ENCODE measurements at places on chromosomes 5 and 9.

DNA sequence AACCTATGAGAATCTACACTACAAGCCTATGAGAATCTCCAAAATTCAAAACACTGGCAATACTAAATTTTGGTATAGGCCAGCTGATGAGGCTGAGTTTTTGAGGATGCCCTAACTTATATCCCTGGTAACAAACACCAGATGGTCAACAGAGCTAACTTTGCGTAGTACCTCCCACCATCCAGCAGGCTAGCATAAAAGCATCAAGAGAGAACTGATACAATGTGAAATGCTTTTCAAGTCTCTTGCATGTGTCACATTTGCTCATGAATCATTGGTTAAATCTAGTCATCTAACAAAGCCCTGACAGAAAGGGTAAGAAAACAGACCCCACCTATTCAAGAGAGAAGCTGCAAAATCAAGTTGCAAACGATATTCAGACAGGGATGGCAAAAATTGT lies 1609.7 kb upstream of the CDH9 start:
- no peak for DNase-seq

GRCh38 chr5:126577415-126577814 lies 17.6 kb downstream of the ALDH7A1 start:
- no peak for DNase-seq

- DNase-seq = no peak
Measured at GRCh38 chr5:125390326-125390725, 643.9 kb upstream of the ZNF608 start.

DNA sequence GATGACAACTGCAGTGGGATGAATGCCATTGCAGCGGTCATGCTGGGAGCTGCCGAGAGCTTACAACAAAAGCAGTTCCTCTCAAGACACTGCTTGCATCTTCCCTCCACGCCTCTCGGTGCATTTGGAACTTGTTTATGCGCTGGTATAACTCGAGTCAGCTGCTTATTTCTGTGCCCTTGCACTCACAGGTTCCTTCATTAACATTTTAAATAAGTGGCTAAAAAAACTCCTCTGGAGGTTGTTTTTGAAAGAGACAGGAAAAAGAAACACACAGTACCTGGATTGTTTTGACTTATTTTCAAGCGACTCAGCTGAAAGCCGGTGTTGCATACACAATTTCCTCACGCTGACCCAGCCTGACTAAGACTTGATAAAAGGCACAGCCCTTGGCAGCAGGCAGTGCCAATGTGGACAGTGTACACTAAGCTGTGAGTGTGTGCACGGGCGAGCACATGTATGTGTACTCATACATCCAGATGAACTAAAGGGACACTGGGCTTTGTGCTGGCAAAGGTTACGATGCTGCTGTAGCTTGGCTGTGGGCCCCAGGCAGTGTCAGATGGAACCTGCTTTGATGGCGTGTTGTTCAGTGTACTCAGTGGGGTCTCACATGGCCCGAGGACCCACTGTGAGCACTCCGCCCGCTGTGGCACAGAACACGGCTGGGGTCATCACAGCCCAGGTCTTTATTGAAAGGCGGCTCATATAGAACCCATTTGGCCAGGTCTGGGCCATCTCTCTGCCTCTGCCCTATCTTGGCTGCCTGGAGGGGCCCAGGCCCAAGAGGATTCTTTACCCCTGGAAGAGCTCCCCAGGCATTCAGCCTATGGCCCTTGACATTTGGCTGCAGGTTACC lies 92.3 kb downstream of the ANKRD33B start:
- no peak for DNase-seq

DNA sequence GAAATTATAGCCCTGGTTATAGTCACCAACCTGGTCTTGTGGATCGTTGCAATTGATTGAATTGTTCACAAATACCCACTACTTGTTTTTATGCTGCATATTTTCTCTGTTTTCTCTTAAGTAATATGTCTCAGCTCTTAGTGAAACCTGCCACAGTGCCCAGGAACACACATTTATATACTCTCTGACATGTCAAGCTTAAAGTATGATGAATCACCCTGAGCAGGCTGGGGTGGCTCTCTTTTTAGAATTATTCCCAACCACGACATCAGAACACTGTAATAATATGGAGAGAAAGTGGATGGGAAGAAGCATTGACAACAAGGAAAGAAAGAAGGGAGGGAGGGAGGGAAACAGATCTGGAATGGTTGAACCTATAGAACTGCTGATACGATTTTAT lies 72.8 kb upstream of the ZNF608 start:
- no peak for DNase-seq

GRCh38 chr5:72079288-72079687 lies 28.0 kb upstream of the MAP1B start:
- DNase-seq = no peak

DNA sequence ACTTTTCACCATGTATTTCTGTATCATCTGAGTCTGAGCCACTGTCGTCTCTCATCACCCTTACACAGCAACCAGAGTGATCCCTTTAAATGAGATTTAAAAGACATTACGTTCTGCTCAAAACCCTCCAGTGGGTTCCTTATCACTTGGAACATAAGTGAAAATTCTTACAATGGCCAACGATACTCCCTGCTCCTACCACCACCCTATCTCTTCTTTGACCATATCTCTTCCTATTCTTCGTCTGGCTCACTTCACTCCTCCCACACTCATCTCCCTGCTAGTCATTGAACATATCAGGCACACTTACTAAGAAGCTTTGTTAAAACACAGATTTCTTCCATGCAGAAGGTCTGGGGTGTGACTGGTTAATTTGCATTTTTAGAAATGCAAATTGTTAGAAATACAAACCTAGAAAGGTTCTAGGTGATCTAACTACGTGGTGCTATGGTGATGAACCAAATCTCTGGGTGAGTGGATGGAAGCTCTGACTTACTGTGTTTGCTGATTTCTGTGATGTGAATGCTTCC lies 166.6 kb upstream of the CD180 start:
- DNase-seq = no peak

DNA sequence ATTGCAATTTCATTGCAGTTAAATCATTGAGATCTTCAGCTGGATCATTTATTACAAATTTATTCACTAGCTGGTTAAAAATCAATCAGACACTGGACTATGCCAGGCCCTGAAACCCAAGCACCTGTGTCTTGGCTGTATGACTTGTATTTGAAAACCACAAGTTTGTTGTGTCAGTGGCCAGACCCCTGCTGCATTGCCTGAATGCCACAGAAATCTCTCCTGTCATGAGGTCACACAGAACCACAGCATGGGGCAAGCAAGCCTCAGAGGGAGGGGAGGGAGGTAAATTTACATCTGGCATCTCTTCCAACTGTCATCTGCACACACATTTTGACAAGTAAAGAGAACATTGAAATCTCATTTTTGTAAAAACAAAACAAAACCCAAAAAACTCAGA lies 90.0 kb downstream of the ARRDC3 start:
- DNase-seq = no peak

DNA sequence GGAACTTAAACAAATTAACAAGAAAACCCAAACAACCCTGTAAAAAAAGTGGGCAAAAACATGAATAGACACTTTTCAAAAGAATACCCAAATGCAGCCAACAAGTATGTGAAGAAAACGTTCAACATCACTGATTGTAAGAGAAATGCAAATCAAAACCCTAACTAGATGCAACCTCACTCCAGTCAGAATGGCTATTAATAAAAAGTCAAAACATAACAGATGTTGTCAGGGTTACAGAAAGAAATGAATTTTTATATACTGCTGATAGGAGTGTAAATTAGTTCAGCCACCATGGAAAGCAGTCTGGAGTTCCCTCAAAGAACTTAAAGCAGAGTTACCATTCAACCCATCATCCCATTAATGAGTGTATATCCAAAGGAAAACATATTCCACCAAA lies 479.0 kb downstream of the MTRR start:
- DNase-seq = no peak

DNA sequence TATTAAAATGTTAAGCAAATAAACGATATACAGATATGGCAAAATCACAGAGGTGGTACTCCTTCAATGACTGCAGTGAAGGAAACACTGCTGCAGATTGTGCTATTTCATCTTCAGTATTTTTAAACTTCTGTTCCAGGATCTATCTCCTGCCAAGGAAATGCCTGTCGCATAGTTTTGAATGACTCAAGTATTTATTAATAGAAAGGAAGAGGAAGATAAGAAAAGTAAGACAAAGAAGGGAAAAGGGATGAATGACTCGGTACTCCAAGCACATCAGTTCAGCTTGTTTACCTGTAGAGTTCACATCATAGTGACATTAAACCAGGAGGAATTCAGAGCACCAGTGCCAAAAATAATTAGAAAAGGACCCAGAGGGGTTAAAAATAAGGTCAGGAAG lies 5.1 kb upstream of the GPX8 start:
- DNase-seq = no peak

DNA sequence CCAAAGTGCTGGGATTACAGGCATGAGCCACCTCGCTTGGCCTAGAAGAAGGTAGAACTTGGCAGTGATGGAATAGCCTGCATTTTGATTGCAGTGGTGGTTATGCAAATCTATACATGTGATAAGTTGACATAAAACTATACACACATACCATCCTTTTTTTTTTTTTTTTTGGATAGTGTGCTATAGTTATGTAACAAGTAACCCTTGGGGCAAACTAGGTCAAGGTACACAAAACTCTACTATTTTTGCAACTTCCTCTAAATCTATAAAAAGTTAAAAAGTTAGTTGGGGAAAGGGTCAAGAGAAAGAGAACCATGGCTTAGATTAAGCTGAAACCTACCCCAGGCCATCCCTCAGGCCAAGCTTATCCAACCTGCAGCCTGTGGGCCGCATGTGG lies 11.1 kb downstream of the TRIM14 start:
- DNase-seq = no peak

DNA sequence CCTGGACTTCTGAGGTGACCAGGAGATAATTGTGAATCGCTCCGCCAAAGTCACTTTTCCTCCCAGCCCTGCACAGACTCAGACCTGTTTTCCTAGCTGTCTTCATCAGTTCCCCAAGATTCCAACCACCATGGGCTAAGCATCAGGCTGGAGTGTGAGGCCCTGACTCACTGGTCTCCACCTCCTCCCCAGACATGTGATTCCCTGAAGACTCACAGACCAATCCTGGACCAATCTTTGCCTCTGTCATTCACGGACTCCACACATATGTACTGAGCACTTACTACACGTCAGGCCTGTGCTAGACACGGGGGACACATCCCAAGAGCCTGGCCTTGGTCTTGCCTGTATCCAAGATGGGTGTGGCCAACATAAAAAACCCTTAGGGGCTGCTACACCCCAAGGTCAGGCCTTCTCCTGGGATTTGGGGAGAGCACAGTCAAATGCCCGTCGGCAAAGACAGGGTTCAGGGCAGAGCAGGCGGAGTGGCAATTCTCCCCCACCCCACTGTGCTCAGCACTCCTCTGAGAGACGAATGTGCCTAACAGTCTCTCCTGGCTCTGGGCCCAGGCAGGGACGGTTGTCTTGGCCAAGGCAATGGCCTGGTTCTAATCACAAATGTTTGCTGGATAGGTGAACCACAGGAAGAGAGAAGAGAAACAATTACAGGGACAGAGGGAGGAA lies 11.9 kb downstream of the EEIG1 start:
- DNase-seq = no peak

GRCh38 chr5:127602481-127602880 lies 46.4 kb upstream of the CTXN3 start:
- DNase-seq = no peak

GRCh38 chr5:147403651-147404640 lies 105.9 kb downstream of the DPYSL3 start:
- no peak for DNase-seq

DNA sequence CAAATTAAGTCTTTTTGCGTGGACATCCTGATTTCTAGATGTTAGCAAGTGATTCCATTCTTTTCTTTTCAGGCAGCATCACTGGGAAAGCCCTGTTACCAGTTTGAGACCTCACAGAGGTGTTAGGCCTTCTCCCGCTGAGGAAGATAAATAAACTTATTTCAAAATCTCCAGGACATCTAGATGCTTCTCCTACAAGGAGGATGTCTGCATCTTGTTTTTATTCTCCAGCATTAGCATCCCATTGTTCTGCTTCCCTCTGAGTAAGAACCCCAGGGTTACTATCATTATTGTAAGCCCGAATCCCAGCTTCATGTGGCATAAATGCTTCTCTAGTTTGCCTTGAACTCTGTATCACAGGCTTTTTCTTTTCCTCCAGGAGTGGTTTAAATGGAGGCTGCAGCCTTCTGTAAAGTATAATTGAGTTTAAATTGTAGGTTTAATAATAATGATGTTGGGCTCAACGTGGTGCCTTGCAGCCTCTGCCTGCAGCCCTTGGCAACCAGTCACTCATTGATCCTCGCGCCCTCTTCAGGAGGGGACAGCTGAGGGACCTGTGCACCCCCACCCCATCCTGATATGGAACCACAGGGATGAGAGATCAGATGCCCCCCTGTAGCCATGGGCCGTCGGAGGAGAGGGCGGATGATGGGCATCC lies 114.9 kb downstream of the PDZD2 start:
- no peak for DNase-seq

DNA sequence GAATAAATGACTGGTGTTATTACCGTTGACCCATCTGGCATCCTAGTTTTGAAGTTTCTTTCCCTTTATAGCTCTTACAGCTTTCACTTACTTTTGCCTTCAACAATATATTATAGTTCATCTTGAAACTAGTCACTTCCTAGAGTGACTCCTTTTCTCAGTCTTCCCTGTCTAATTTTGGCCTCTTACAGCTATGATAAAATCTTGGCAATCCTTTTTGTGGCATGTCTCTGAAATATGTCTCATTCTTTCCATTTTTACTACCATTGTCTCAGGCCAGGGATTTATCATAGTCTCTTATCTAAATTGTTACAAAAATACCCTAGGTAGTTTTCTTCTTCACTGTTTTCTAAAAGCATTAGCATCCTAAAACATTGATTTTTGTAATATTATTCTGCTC lies 621.3 kb upstream of the ZNF608 start:
- DNase-seq = no peak

DNA sequence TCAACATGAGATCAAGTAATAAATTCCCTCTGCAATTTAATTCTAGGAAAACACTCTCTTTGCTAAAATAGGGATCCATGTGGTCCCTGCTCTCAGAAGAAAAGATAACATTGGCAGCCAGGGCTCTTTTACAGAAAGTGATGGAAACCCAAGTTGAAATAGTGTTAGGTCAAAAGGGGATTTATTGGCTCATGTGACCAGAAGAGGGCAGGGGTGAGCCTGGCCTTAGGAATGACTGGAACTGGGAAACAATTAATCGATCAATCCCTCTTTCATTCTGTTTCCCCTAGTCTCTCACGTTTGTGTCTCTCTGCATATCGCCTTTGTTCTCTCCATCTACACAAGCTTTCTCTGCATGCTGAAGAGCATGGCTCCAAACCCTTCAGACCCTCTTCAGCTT lies 58.3 kb upstream of the ALDH1B1 start:
- no peak for DNase-seq

- no peak for DNase-seq
Measured at GRCh38 chr5:130955041-130955440, 210.0 kb downstream of the HINT1 start.

DNA sequence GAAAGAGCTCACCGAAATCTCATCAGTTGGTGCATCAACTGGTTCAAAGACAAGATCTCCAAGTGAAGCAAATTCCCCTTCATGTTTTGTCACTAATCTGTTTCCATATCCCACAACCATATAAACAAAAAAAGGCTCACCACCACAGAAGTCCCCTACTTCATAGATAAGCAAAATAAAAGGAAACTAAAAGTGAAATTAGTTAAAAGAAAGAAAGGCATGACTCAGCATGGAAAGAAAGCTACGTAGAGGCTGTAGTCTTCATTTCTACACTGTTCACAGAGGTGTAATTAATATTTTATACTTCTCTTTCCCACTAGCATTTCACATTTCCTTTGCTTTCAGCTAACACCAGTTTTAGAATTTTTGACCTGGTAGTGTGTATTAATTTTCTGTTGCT lies 208.0 kb downstream of the CYLC2 start:
- DNase-seq = no peak

- no peak for DNase-seq
Measured at GRCh38 chr5:61689153-61689846, 357.2 kb downstream of the ZSWIM6 start.

Data from activated gamma-delta T cell treated with anti-CD3 and anti-CD28 coated beads, Interleukin-2, amount 50 U/mL, for 16 hours (primary cell).